Hippocampal formation (tissue), 2 donors: ENCODE measurements at places on chromosomes 1 and 21.
A peak's percentile ranks its signal among the peaks of the same experiment; 100 is the strongest.

DNA sequence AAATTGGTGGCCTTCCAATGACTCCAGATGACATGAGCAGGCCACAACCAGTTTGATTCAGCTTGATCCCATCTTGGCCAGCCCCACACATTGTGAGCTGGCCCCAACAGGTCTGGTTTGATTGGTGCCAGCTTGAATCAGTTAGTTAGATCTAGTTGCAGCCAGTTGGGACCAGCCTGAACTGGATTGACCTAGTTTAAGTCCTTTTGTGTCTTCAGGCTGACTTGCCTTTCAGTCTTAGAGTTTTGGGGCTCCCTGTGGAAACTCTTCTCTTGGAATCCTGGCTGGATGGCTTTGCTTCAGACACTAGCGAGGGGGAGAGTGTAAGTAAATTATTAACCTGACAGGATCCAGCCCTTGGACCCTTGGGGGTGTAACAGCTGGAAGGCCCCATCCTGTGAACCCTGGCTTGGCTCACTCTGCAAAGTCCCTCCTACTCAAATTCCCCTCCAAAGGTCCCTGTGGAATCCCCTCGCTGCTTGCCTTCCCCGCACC, 36.2 kb upstream of the POU3F1 start:
- no peak for DNase-seq

- DNase-seq, result no peak
Observed at GRCh38 chr1:71350805-71351204, 270.0 kb upstream of the ZRANB2 start.

DNA sequence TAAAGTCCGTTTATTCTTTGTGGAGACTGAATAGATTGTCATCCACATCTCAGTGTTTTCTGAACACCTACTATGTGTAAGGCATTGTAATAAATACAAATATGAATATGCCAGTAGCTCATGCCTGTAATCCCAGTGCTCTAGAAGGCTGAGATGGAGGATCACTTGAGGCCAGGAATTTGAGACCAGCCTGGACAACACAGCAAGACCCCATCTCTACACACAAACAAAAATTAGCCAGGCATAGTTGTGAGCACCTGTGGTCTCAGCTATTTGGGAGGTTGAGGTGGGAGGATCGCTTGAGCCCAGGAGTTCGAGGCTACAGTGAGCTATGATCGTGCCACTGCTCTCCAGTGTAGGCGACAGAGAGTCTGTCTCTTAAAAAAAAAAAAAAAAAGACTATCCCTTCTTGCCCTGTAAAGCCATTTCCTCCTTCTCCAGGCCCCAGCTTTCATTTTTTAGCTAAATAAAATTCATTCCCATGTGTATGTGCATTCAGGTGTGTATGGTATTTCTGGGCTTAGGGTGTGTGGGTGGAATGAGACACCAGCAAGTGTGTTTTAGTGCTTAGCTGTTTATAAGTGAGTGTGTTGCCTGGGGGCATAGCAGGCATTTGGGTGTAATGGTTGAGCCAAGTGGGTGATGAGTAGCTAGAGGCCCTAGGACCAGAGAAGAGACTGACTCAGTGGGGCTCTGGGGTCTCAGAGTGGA, 7.8 kb downstream of the CELSR2 start:
- DNase-seq, result no peak

GRCh38 chr1:186950547-186950946, 121.8 kb downstream of the PLA2G4A start:
- DNase-seq, result no peak

- DNase-seq, result no peak
Observed at GRCh38 chr1:206049293-206049692, 3.7 kb upstream of the RHEX start.

- no peak for DNase-seq
Observed at GRCh38 chr1:106751002-106751401, 305.5 kb upstream of the PRMT6 start.

DNA sequence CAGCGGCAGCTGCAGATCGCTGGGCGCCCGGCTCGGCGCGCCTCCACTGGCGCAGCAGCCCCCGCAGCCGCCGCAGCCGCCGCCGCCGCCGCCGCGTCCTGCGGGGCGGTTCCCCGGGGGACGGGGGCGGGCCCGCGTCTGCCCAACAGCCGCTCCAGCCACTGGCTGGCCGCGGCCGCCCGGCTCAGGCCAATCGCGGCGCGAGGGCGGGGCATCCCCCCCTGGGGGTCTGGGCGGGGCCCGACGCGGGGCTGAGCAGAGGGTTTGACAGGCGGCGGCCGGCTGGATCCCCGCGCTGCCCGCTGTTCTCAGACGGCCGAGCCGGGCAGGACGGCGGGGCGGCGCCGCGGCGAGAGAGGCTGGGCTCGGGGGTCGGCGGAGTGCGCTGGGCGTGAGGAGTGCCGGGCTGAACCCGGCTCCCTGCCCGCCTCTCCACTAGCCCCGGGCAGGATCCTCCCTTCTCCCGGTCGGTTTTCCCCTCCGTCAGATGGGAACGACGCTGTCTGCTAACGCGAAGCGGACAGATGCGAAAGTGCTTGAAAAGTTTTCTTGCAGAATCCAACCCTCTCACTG, at the start of gene GLIS1:
Gene GLIS1 (minus strand): TSS at position 56 of the 573 bp plus-strand sequence. CDS start 1,100 bp downstream, outside the sequence.
- peak; percentile 11 for DNase-seq

GRCh38 chr1:99445071-99445470, 180.8 kb downstream of the PLPPR4 start:
- DNase-seq, result no peak

GRCh38 chr1:225539575-225539974, 111.7 kb upstream of the LBR start:
- DNase-seq, result no peak

GRCh38 chr1:29651684-29652665, 415.7 kb downstream of the PTPRU start:
- DNase-seq, result no peak

- no peak for DNase-seq
Observed at GRCh38 chr1:154798645-154799044, 71.4 kb downstream of the KCNN3 start.

DNA sequence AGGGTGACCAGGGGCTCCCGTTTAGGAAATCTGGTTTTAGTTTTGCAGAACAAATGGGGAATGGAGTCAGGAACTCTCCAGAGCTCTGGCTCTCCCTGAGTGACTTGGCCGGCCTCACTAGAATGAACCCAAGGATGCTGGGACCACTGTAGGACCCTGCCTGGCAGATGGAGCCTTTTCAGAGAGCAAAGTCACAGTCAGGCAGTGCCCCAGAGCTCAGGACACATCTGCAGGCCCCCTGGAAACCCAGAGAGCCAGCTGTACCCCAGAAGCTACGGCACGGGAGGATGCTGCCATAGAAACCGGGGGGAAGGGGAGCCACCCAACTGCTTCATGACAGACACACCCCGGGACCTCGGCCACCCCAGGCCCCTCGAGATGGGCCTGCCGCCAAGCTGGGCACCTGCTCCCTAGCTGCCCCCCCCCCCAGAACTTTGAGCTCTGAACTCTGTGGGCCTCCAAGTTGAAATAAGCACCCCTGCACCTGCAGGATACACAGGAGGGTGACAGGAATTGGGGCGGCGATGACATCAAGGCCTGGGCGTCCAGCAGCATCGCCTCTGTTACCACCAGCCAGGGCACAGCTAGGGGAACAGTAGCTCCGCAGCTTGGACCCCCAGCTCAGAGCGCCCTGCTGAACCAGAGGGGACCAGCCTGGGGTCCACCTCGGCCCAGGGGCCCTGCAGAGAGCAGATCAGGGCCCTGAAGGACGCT, 91.8 kb upstream of the VAMP3 start:
- no peak for DNase-seq

DNA sequence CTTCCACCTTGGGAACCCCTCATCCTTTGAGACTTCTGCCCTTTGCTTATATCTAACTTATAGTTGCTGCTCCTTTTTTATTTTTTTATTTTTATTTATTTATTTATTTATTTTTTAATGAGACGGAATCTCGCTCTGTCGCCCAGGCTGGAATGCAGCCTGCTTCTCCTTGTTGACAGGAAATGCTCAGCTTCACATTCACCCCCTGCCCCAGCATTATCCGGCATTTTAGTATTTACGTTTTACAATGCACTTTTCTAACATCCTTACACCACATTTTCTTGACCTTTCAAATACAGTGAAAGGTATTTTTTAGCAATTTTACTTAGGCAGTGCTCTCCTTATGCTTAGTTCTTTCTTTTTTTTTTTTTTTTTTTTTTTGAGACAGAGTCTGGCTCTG, 14.9 kb downstream of the CXADR start:
- DNase-seq, result no peak

GRCh38 chr1:65820983-65821382, 28.3 kb downstream of the PDE4B start:
- no peak for DNase-seq

- DNase-seq, result no peak
Observed at GRCh38 chr1:207031632-207032264, 808 bp downstream of the C1orf116 start.

- no peak for DNase-seq
Observed at GRCh38 chr21:18705971-18706370, 302.4 kb upstream of the TMPRSS15 start.

DNA sequence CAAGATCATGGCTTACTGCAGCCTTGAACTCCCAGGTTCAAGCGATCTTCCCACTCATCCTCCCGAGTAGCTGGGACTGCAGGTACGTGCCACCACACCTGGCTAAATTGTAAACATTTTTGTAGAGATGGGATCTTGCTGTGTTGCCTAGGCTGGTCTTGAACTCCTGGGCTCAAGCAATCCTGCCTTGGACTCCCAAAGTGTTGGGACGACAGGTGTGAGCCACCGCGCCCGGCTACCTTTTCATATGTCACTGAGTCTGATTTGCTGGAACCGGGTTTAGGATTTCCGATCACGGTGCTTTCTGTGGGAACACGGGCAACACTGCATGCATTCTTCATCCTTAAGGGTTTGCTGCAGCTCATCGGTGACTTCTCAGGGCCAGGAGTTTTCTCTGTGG, 32.2 kb upstream of the PCBP3 start:
- DNase-seq, result no peak

GRCh38 chr1:218492874-218493273, 147.7 kb downstream of the TGFB2 start:
- no peak for DNase-seq
